ENCODE measurements at places on chromosomes 6 and 20. TPM values are rescaled to one million over a fixed set of nuclear protein-coding genes. Genes with fewer than 3 reads are reported as not detected.

- DNase-seq: no peak
- H3K36me3 ChIP-seq: no peaks in the 10 kb centered on the region
- H3K4me3 ChIP-seq: no peak overlapping the region
These were observed 6.8 kb downstream of the NPBWR2 start for GRCh38 chr20:64100566-64100888.

- H3K4me3 ChIP-seq: no peak overlapping the region
- no peak for DNase-seq
- H3K27ac ChIP-seq: no peak overlapping the region
- peaks cover 15% of the 10 kb centered on the region for H3K36me3 ChIP-seq
- H3K27me3 ChIP-seq: no peaks in the 10 kb centered on the region
- H3K4me1 ChIP-seq: no peaks in the 10 kb centered on the region
These were observed 99.3 kb downstream of the B3GAT2 start for GRCh38 chr6:70857387-70858077.

- no peaks in the 10 kb centered on the region for H3K4me1 ChIP-seq
- DNase-seq: no peak
- no peak overlapping the region for H3K27ac ChIP-seq
- H3K4me3 ChIP-seq: no peak overlapping the region
- no peaks in the 10 kb centered on the region for H3K27me3 ChIP-seq
These were observed 485.5 kb downstream of the CD109 start for GRCh38 chr6:74181471-74181870.

GRCh38 chr20:48599106-48599747 is 228.6 kb downstream of the PREX1 start:
- H3K4me1 ChIP-seq: no peaks in the 10 kb centered on the region
- H3K27ac ChIP-seq: no peak overlapping the region
- no peak overlapping the region for H3K4me3 ChIP-seq
- H3K27me3 ChIP-seq: no peaks in the 10 kb centered on the region

Gene LY6G6C
- total RNA-seq: not detected

Data from activated T-helper 1 cell treated with anti-CD3 and anti-CD28 coated beads, Interleukin-12 subunit alpha, Interleukin-12 subunit beta, Interleukin-2, Interleukin-4 antibody, amounts not matched to agents 30 ng/mL and 10 ng/mL and 1 ng/mL, durations not matched to agents 14 hours and 24 hours and 36 hours (primary cell).